ELR (cell line): ENCODE measurements at places on chromosomes 4 and X.

DNA sequence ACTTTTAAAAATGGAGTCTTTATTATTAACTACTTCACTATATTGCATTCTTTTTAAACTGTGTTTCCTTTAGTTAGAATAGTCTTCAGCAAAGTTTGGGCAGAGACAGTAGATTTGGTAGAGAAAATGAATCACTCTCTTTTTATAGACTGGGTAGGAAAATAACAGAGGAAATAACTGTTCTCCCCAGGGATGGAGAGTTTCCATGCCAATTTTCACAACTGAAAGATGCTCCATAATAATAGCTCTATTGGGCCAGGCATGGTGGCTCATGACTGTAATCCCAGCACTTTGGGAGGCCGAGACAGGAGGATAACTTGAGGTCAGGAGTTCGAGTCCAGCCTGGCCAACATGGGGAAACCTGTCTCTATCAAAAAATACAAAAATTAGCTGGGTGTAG lies 13.1 kb downstream of the HSD17B13 start:
- no peak for DNase-seq

GRCh38 chr4:162347156-162347841 lies 183.5 kb upstream of the FSTL5 start:
- no peak for DNase-seq

GRCh38 chrX:22171287-22172060 lies 101.2 kb upstream of the CBLL2 start:
- no peak for DNase-seq

DNA sequence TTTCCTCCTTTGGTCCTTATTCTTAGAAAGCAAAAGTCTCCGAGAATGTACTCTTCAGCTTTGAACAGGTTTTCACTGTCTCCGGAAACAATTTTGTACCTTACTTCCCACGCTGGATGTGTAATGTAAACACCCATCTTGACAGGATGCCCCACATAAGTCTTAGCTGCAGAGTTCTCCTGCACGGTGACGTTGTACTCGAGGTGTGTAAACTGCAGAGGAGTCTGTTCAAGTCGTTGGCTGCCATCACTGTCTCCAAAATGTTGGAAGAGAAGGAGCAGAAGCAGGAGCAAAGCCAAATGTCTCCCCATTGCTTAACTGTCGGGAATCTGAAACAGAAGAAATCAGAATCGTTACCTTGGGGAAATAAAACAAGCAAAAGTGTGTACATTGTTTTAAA lies 14.1 kb downstream of the FAT1 start:
- no peak for DNase-seq

DNA sequence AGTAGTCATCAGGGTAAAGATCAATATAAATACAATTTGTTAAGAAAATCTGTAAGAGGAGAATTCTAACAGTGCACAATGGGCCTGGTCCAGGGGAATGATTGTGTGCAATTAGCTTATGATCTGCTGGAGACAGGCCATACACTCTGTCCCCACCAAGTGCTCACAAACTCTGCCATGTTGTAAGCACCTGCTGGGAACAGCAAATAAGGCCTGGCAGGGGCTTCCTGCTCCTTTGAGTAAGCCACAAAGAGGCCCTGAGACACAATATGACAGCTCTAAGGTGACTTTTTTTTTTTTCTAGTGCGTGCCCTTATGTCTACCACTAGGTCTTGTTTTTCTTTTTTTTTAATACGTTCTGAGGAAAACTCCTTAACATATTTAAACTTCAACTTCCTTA lies 866.3 kb upstream of the PCDH7 start:
- DNase-seq, result no peak

GRCh38 chrX:41984628-41985027 lies 61.3 kb upstream of the CASK start:
- peak; percentile 5 for DNase-seq

DNA sequence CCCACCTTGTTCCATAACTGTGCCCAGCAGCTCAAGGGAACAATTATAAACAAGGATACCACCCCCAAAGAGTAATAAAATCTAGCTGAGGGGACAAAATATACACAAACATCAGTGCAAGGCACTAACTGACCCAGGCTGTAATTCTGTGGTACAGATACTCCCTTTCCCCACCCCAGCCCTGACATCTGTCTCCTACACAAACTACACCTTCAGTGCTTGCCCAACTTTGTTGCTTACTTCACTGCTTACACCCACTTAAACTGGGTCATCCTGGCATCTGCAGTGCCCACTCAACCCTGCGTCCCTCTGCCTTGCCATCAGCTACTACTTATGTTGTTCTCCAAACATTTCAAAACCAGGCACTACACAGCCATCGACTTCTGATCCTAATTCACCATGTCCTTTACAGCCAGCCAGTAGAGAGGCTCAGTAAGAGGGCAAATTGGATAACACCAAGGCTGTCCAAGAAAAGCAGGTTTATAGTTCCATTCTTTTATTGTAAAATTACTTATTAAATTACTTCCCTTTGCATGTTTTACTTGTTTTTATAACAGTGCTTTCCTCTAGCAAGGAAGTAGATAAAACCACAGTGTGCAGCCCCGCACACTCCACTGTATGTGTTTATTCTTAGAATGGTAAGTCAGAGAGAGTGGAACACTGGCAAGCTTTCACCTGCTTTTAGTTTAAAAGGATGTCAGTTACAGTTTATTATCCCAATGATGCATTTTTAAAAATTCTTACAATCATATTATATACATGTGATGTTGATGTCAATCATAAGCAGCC lies 149.6 kb downstream of the INPP4B start:
- no peak for DNase-seq

- DNase-seq, result no peak
Measured at GRCh38 chr4:5718411-5718810, 7.4 kb downstream of the EVC start.

DNA sequence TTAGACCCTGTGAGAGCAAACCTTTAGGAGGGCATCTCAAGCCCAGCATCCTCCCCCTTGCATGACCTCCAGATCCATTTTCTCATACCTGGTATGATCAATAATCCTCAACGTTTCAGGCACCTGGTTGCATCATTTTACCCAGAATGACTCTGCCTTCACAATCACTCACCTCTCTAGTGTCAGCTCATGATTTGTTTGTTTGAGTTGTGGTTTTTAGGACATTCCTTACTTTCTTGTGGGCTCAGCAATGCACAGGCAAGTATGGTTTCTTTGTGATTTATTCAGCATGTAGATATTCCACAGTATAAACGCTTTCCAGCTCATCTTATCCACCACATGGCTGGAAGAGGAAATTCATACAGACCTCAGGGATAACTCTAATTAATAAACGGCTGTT lies 93.6 kb upstream of the CPEB2 start:
- peak; percentile 57 for DNase-seq

DNA sequence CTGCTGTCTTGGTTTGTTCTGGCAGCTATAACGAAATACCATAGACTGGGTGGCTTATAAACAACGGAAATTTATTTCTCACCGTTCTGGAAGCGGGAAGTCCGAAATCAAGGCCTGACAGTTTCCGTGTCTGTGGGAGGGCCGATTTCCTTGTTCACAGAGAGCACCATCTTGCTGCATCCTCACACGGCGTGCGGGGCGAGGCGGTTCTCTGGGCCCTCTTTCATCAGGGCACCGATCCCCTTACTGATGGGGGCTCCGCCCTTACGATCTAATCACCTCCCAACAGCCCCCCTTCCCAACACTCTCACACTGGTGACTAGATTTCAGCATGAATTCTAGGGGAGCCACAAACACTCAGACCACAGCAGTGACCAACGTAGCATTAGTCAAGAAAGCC lies 578.3 kb upstream of the FAT1 start:
- DNase-seq, result no peak

DNA sequence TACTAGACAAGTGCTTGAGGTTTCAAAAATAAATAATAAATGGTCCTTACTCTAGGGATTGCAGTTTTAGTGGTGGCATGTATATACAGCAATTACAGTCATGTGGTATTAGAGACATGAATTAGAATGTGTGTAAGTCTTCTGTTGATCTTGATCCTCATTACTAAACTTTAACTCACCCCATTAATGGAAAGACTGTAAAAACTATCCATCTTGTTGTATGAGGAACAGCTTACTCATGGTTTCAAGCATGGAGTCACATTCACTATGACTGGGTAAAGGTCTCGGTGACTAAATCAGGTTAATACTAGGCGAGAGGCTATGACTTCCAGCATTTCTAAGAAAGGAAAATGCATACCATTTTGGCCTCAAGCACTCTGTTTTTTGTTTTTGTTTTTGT lies 107.0 kb upstream of the HPGD start:
- DNase-seq, result peak; percentile 58

DNA sequence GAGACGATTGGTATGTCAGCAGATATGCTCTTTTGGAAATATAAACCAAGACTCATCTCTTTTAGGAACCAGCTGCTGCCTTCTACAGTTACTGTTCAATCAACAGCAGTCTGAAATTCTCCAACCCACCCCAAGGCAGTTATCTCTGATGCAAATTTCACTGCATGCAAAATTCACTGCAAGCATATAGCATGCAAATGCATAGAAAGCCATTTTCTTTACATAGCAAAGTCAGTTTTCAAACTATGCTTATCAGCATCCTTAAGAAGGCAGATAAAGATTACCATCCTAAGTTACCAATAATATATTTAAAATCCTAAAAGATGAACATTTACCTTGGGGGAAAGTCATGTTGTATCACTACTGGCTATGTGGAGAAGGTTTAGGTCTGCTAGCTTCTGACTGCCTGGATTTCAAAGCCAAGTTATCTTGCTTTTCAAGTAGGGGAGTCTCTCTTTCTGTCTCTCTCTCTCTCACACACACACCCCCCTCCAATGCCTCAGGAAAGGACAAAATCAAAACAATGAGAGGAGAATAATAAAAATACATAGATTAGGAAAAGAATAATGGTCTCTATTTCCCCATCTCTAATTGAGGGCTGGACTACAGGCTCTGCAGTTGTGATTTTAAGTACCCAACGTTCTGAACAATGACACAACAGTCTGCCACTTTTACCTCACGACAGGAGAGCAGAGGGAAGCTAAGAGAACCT lies 1.5 kb downstream of the NMU start:
- DNase-seq, result no peak

DNA sequence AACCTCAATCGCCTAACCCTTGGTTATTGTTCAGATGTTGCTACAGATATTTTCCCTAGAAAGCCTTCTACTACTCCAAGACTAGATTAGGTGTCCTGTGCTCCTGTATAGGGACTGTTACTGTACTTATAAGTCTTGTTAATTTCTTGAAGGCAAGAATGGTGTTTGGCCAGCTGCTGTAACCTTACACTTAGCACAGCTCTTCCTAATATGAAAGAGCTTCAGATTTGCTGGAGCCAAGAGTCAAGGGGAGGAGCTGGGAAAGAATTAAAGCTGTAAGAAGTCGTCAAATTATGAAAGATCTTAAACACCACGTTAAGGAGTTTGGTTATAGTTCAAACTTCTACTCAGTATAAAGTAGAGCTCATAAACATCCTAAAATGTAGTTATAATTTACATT lies 245.9 kb upstream of the TLL1 start:
- no peak for DNase-seq

- no peak for DNase-seq
Measured at GRCh38 chr4:85964298-85964697, 395.6 kb downstream of the MAPK10 start.

- DNase-seq, result no peak
Measured at GRCh38 chrX:38890326-38890725, 89.1 kb downstream of the MID1IP1 start.

DNA sequence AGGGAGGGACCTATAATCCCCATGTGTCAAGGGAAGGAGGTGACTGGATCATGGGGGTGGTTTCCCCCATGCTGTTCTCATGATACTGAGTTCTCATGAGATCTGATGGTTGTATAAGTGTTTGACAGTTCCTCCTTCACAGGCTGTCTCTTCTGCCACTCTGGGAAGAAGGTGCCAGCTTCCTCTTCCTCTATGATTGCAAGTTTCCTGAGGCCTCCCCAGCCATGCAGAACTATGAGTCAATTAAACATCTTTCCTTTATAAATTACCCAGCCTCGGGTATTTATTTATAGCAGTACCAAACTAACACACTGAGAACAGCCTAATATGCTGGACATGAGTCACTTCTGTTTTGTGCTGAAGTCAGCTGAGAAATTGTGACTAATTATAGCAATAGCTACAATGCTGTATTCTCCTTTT lies 656.9 kb upstream of the CPEB2 start:
- peak; percentile 75 for DNase-seq

DNA sequence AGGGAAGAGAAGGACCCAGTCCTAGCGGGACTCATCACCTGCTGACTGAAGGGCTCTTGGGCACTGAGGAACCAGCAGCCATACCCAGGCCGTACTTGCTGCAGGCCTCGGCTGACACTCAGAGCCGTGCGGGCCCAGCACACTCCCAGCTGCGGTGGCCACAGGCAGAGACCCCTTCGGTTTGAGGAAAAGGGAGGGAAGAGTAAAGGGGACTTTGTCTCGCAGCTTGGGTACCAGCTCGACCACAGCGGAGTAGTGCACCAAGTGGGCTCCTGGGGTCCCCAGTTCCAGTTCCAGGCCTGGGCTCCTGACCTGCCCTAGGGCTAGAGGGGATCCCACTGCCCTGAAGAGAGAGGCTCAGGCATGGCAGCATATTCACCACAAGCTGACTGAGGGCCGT lies 17.9 kb upstream of the OPN1LW start:
- no peak for DNase-seq

DNA sequence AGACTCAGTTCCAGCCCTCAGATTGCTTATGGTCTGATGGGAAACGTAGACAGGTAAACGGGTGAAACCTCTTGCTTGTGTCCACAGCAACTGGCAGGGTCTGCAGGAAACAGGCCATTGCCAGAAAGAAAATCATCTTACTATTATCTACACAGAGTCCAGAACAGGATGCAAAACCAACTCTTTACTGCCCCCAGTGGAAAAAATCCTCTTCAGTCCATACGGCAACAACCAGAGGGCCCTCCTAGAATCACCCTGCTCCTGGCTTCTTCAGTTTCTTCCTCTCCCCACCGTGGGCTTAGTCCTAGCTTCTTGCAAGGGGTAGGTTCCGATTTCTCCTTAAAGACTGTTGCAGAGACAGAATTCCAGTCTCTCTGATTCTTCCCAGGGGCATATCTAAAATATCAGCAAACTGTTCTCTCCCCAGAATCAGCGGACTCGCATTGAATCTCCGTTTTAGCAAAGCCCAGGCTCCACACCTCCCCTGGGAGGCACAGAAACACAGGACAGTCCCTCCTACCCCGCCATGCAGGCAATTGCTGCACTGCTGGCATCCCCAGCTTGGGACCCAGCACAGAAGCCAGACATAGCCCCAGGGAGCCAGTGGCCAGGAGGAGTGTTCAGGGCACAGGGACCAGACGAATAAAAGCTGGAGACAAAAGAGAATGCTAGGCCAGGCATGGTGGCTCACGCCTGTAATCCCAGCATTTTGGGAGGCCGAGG lies 41.0 kb upstream of the SH3RF1 start:
- DNase-seq, result peak; percentile 73

GRCh38 chr4:167232805-167233684 lies 1.2 kb downstream of the SPOCK3 start:
- DNase-seq, result peak; percentile 26

GRCh38 chrX:12910423-12911121 lies 4.2 kb downstream of the TLR8 start:
- DNase-seq, result no peak
